ACHN (cell line): ENCODE measurements at places on chromosomes 7 and 10.

DNA sequence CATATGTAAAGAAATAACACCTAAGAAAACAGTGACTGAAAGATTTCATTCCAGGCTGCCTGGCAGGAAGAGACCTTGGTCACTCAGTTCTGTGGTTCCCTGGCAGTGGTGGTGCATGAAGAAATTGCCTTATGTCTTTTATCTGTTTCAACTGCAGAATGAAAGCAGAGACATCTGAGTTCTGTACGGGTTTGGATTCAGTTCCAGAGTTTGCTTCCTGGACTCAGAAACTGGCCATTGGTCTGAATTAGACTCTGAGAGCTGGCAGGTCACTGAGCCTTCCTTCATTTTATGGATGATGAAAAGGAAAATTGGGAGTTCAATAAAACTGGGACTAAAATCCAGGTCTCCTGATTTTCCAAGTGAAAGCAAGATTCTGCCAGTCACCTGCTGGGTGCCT lies 428.9 kb upstream of the AUTS2 start:
- no peak for DNase-seq

DNA sequence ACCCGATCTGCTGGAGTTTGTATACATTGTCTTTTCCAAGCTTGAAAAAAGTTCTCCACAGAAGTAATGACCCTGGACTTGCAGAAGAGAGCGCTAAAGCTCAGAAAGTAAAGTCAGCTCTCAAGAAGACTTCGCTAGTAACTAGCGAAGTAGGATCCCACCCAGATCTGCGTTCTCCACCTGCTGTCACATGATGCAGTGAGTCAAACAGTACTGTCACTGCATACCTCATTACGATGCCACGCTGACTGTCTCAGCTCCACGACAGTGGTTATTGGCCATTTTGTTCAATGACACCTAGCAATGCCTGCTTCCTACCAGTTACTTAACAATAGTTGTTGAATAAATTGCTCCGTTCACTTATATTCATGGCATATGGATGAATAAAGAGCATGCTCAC lies 29.7 kb upstream of the SEC61G start:
- peak; percentile 92 for DNase-seq

GRCh38 chr7:134565643-134566136 lies 16.8 kb downstream of the AKR1B15 start:
- DNase-seq, result no peak

DNA sequence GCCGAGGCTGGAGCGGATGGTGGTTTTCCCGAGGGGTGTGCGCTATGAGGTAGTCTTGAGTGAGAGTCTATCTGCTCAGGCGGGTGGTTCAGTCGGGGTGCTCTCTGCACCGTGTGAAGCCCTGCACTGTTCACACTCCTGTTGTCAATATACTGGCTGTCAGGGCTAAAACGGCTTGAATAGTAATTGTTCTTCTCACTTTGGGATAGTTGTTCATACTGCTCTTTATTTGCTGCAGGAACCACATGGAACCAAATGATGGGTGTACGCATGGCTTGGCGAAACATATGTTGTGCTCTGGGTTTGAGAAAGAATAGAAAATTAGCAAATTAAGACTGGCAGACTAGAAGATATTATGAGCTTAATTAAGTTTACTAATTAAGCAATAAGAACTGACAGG lies 432.5 kb downstream of the PARD3 start:
- DNase-seq, result no peak

DNA sequence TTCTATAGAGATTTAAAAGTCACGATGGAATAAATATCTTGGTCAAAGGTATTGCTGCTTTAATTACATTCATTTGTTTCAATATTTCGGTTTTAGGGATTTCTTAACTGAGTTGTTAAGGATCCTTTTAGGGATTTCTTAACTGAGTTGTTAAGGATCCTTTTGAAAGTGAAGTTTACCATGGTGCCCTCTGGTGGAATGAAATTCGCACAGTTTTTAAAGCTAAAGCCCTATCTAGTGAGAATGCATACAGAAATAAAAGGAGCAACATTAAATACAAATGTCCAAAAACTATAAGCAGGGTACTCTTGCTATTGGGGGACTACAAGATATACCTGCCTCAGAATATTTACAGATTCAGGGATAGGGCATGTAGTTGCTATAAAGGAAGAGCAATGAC lies 193.7 kb downstream of the RNLS start:
- DNase-seq, result peak; percentile 64

DNA sequence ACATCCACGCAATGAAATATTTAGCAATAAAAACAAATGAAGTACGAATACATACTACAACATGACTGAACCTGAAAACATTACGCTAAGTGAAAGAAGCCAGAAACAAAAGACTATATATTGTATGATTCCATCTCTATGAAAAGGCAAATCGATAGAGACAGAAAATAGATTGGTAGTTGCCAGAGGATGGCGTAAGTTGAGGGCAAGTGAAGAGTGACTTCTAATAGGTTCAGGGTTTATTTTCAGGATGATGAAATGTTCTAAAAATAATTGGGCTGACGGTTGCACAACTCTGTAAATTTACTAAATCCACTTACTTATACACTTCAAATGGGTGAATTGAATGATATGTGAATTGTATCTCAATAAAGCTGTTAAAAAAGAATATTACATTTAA lies 39.5 kb upstream of the TECTB start:
- no peak for DNase-seq

DNA sequence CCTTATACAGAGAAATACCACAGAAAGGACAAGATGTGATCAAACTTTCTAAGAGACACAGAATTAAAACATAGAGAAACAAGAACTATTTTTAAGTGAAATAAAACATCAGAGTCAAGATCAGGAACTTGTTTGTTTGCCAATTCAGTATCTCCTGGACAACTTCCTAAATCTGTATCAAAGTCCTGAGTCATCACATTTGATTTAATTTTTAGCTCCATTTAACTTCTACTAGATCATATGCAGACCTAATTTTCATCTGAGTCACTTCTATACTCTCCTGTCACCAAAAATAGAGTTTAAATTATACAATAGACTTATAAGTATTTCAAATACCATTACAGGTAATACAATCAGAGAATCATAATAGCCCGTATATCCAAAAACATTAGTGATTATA lies 268.1 kb downstream of the PRKG1 start:
- DNase-seq, result no peak

- no peak for DNase-seq
Measured at GRCh38 chr10:24202181-24202570, 6.8 kb upstream of the KIAA1217 start.
